ENCODE measurements at places on chromosomes 7 and 10.
A peak's percentile ranks its signal among the peaks of the same experiment; 100 is the strongest.

GRCh38 chr7:29239638-29240037 is 45.1 kb downstream of the CHN2 start:
- DNase-seq: no peak

GRCh38 chr7:42485301-42485766 is 248.3 kb upstream of the GLI3 start:
- no peak for DNase-seq

GRCh38 chr10:79322616-79323543 is 24.4 kb upstream of the PPIF start:
- peak; percentile 62 for DNase-seq

GRCh38 chr7:80335511-80336231 is 176.2 kb downstream of the GNAT3 start:
- no peak for DNase-seq

GRCh38 chr7:155252444-155252887 is 45.2 kb upstream of the INSIG1 start:
- DNase-seq: no peak
